ENCODE measurements at places on chromosomes 12 and 14.

DNA sequence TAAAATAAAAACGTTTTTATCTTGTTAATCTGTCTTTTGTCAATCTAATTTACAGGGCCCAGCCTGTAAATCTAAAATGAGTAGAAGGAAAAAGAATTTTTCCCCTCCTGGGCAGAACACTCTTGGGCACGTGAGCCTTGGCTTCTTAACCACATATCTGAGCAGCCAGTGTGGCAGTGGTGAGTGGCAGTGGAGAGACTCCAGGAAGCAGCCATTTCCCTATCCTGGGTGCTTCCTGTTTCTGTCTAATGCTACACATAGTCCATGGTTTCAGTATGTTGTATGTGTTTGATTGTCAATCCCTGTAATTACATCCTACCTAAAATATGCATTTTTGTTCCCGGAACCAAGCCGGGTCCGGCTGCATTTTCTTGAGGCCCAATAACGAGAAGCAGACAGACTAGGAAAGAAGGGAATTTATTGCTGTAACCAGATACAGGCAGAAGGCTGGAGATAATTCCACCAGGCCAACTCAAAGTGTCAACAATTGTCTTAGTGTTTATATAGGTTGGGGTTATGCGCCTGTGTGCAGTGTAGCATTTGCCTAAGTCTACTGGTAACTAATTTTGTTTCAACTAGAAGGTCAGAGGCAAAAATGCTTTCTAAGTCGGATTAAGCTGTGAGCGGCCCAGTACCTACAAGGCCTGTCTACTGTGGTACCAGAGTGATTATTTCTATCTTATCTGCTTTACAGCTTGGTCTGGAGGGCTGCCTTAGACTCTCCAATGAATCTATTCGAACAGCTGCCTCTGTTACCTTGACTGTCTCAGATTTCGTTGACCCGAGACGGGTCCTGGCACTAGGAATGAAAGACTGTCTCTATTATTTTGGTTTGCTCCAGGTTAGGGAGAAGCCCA is 82.4 kb upstream of the RESF1 start:
- no peak for DNase-seq

DNA sequence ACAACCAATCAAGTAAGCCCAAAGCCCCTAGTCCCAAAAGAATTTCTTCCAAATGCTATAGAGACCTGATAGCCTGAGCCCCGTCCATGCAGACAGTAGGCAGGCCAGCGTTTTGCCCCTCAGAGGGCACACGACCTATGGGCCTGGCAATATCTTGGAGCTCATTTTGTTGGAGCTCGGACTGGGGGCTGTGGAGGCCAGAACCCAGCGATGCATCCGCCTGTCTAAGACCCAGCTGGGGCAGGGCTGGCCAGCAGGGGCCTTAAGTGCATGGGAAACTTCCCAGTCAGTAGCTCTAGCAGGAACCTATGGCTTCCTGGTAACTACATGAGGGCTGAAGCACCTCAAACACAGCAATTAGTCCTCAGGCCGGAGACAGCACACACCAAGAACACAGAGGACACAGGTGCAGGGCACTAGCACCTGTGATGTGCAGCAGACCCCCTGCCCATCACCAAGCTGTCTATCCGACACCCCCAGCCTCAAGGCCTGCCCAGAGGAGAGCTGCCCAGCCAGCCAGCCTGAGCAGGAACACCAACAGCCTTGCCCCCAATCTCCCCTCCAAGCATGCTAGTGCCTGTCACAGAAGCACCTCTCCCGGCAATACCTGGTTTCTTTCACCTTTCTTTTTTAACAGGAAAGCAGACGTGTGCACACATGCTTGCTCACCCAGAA is 50.8 kb downstream of the ARL6IP4 start:
- DNase-seq: no peak

DNA sequence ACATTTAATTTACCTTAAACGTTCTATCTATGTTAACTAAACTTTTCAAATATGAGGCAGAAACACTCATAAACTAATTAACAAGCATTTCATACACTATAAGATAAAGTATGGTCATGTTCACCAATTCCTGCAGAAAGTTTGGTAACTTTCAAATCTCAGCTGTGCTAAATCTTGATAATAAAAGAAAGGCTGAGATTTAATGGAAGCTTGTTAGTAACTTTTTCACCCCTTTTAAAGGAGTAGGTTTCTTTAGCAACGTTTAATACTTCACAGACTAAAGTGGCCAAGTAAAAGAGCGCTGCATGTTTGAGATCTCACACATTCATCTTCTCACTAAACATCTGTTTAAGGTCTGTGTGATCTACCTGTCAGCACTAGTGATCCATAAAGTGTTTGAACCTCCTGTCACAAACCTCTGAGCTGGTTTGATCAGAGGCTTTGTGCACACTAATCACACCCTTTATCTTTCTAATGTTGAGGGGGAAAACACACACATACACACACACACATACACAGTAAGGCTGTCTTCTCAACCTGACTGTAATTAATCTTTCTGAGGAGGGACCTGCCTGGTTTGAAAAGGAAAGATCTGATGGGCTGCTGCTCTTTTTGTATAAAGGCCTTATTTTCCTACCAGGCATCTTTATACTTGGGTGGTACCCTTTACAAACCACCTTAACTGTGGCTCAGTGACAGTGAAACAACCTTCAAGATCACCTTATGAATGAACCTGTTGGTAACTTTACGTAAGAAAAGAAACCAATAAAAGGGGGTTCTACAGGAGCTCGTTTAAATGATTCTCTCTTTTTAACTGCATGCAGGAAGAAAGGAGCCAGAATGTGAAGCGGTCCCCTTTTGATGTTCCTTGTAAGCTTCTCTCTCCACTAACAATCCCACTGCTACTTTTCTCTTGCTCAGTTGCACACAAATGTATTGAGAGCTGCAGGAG is 244.2 kb downstream of the SOX5 start:
- DNase-seq: no peak

DNA sequence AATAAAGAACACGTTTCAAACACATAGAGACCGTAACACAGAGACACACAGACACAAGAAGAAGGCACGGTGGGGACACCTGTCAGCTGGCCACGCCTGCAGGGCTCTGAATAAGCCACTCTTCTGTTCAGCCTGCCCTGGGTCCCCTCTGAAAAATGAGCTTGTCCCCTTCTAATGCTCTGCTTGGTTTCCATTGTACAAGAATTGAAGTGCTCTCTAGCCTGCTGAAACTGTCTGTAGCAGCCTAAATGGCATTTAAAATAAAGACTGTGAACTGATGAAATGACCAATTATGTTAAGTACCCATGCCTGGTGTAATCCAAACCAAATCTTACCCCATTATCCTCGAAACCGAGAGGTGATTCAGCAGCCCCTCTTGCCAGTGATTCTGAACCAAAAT is 139.8 kb downstream of the FOXN3 start:
- no peak for DNase-seq

GRCh38 chr12:2643576-2644135 is 151.1 kb upstream of the FKBP4 start:
- no peak for DNase-seq

DNA sequence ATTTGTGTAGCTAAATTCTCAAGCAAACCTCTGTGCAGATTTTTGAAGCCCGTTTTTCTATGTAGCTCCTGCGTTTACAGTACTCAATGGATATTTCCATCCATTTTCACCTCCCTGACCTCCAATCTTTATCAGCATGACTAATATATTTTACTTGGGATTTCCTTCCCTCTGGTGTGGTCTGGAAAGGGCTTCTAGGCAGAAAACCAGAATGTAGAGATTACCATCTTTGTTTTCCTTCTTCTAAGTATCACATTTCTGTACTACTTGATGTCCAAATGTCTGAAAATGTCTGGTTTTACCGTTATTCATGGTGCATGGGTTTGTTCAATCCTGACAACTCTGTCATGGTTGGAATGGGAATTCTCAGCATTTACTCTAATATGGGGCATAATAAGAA is 907.6 kb upstream of the FLRT2 start:
- DNase-seq: no peak

DNA sequence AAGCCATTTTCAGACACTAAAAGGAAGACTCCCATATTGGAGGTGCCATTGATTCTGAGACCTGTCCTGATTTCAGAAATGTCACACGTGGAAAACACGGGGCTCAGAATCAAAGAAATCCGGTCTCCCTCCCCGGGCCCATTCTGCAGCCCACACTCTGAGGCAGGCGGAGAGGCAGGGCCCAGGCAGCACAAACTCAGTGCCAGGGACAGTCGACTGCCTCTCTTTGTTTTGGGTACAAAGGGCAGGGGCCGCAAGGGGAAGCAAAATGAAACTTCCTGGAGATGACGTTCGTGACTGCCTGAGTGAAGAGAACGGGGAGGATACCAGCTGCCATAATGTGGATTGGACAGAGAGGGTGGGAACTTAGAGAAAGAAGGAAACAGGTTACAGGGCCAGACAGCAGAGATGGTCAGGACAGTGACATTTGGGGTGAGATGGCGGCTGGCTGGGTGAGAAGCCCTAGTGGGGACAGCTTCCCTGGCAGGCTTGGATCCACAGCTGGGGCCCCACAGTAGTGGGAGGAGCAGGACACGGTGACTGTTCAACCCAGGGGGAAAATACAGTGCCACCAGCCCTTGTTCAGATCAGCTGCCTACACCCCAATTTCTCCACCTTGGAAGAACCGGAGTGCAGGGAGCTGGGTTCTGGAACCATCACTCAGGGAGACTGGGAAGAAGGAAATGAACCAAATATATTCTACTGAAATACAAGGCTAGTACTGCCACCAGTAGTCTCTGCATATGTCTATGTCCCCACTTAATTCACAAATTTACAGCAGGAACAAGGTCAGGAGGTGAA is 8.1 kb downstream of the GAPDH start:
- DNase-seq: no peak

- DNase-seq: peak; percentile 88
Measured at GRCh38 chr14:70600382-70601157, at the start of gene MED6. MED6 (minus strand) TSS chr14:70600655; CDS start chr14:70600637, 18 bp downstream.

DNA sequence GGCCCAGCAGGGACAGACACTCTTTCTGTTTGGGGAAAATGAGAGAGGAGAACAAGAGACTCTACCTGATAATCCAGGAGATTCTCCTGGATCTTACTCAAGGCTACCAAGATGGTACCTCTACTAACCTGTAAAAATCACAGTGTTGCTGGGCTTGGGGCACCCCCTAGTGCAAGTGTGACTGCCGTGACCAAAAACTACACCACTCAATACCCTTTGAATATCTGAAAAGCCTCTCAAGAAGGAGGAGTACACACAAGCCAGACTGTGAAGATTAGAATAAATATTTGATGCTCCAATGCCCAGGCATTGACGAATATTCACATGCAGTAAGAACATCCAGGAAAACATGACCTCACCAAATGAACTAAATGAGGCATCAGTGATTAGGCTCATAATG is 965.4 kb downstream of the LRFN5 start:
- DNase-seq: no peak

GRCh38 chr12:30814295-30814655 is 59.5 kb upstream of the CAPRIN2 start:
- no peak for DNase-seq

- no peak for DNase-seq
Measured at GRCh38 chr14:42198010-42198409, 591.3 kb downstream of the LRFN5 start.

- DNase-seq: no peak
Measured at GRCh38 chr14:55303125-55303499, 31.9 kb downstream of the FBXO34 start.

DNA sequence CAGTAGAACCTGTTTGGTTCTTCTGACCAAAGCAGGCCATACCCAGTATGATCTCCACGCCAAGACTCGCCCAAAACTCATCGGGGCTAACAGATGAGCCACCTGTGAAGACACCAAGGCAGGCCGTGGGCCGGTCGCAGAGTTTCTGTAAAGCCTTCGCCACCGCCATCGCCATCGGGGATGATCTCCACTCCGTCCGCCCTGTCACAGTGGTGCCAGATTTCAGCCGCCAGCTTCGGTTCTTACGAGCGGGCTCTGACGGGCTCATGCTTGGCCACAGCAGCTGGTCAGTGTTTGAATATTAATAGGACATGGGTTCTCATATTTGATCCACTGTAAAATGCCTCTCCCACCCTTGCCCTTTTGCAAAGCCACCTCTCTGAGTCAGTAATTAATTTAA is 113.2 kb upstream of the TMEM132D start:
- no peak for DNase-seq

DNA sequence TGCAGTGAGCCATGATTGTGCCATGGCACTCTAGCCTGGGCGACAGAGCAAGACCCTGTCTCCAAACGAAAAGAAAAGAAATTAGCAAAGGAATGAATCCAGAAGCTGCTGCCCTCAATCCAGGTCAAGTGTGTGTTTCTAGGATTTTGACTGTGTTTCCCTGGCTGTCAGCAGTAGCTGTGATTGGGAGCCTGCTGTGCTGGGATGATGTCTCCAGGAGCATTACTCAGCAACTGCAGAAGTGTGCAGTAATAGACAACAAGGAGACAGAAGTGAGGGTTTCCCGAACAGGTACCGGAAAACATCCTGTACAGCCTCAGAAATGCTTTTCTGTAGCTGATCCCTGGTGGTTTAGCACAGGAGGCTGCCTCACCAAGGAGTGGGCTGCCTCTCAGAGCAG is 492.5 kb downstream of the FUT8 start:
- DNase-seq: no peak

DNA sequence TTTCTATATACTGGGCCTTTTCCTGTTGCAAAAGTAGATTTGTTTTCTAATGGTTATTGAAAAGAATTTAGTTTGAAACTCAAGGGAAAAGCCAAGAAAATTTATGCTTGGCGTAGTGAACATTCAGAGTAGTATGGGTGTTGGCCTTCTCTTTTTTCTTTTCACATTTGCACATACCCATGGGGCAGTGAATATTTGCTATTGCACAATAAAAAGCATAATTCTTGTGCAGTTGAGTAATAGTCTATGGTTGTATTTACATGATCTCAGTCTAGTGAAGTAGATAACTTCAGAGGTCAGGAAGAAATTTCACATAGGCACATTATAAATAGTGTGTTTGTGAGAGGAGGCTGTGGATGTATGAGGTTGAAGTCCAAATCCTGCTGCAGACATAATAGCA is 158.1 kb downstream of the FLRT2 start:
- DNase-seq: peak; percentile 16

DNA sequence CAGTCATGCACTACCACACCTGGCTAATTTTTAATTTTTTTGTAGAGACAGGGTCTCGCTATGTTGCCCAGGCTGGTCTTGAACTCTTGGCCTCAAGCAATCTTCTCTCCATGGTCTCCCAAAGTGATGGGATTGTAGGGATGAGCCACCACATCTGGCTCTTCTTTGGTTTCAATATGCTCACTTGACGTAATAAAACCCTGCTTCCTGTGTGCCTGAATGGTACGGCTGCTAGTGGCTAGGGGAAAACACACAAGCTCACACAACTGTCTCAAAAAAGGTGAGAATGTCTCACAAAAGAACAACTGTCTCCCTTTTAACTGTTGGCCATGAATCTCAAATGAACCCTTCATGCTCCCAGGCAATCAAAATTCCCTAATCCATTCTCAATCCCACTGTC is 15.0 kb downstream of the C1S start:
- DNase-seq: peak; percentile 17
